ENCODE measurements at places on chromosomes 13 and 19.

DNA sequence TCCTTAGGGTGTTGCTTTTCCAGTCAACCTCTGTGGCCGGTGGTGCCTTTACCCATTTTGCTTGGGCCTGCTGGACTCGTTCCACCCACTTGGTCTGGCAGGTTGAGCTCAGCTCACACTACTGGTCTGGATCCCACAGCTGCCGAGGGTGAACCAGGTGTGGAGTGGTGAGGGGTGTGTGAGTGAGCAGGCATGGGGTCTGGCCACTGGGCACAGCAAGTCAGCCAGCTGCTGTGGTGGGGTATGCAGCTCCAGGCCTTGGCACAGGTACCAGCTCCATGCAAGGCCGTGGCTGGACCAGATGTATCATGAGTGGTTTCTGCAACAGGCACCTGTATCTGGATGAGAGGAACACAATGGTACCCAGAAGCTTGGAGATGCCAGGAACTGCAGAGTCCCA is 277.6 kb upstream of the KLHL1 start:
- DNase-seq, result no peak

DNA sequence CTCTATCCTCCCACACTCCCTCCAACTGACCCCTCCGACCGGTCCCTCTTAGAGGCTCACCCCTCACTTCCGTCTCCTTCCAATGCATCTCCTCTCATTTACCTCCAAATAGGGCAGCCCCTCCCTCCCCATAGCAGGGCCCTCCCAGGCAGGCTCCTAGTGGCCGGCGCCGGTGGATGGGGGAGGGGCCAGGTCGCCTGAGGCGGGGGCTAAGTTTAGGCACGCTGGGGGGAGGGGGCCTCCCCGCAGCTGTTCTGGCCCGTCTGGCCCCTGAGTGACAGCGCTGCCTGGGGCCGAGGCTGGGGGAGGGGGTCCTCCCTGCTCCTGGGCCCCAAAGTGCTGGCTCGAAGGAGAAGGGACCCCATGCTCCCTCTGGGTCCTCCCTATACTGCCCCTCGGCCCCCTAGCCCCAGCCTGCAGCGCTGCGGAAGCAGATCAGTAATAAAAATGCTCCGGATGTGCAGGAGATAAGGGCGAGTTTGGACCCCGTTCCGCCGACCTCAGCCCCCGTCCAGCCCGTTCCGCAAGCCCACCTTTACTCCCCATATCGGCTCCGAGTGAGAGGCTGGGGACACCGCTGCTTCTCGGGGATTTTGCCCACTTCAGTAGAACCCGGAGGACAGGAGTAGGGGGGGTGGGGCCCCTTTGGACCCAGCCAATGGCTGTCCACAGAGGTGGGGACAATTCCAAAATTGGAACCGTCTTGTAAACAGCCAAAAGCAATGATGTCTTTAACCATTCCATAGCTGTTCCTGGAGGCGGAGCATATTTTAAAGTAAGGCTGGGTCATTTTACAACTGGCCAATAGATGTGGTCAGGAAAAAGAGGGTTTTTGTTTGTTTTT is 4.0 kb downstream of the RTN2 start:
- DNase-seq, result no peak

DNA sequence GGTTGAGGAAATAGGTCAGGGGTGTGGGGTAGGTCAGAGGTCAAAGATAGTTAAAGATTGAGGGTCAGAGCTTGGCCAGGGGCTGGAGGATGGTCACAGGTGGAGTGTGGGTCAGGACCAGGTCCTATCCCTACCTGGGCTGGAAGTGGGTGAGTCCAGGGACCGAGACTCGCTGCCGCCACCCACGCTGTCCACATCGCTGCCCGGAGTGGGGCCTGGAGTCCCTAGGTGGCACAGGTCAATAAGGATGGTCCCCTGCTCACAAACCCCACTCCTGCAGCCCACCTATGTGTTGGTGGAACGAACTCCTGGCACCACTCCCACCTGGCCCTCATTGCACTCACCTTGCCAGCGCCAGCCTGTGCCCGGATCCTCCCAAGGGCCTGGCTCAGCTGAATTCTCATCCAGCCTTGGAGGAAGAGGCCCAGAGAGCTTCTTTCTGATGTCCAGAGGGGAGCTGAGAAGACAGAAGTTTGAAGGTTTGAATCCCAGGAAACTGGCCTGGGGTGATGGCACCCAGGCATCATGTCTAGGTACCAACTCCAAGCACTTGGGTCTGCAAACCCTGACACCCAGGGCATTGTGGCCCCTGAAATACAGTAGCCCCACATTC is 6.8 kb downstream of the GMIP start:
- DNase-seq, result no peak

DNA sequence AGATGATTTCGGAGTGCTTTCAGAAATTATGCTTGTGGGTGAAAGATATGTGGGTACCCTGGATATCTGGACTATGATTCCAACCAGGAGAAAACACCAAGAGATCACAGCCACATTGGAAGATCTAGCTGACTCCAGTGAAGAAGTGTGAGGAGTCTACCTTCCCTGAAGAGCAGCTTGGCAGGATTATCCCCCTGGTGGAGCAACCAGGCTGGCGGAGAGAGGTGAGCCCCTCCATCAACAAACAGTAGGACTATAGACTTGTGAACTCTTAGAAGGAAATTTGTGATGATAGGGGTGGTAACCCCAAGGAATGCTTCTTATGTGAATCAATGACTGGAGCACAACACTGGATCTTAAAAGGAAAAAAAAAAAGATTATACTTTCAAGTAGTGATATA is 47.8 kb upstream of the DIAPH3 start:
- no peak for DNase-seq

DNA sequence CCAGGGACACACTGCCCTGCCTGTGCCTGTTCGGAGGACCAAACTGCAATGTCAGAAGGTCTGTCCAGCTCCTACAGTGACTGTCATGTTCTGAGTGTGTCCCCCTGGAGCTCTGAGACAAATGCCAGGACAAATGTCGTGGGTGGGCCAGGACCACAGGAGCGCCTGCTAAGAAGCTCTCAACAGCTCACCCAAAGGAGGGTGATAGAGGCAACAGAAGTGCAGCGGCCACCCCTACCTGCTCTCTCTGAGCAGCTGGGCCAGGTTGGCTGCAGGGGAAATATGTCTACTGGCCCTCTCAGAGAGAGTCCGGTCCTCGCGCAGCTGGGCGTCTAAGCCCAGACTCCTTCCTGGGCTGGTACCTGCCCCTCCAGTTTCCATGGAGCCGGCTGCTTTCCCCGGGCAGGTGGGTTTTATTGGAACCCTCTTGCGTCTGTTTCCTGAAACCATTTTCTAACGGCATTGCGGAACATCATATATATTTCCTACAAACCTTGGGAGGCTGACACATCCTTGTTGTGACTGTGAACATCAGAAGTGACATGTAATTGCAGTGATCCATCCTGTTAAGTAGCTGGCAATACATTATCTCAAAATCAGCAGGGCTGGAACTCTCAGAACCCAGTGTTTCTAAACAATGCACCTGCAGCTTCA is 78.1 kb downstream of the CHST8 start:
- DNase-seq, result no peak

GRCh38 chr19:37928527-37929286 is 21.7 kb downstream of the SIPA1L3 start:
- DNase-seq, result peak; percentile 90

DNA sequence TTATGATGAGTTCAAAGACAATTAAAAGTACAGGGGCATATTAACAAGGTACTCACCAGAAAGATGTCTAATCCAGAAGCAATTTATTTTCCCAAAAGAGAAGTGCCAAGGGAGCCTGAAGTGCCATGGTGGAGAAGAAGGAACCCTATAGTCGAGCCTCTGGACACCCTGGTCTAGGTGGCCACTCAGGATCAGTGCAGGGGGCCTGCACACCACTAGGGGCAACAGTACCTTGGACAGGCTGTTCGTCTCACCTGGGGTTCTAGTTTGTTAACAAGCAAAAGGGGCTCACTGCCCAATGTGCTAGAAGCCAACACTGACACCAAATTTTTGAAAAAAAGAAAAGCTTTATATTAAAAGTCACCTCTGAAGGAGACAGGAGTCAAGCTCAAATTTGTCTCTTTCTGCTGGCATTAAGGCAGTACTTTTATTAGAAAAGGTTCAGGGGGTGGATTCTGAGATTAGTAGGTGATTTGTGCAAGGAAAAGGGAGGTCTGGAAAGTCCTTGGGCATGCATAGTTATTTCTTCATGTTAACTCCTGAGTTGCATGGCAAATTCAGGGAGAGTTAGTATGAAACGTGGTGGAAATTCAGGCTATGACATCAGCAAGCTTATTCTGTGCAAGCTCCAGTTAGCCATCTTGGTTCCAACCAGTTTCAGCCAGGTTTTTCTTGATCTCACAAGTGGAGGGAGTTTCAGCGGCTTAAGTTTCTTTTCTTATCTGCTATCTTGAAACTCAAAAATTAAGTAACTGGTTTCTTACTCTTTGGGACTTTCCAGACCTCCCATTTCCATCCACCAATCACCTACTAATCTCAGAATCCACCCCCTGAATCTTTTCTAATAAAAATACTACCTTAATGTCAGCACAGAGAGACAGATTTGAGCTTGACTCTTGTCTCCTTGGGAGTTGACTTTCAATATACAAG is 884 bp upstream of the CBY2 start:
- DNase-seq, result peak; percentile 93

DNA sequence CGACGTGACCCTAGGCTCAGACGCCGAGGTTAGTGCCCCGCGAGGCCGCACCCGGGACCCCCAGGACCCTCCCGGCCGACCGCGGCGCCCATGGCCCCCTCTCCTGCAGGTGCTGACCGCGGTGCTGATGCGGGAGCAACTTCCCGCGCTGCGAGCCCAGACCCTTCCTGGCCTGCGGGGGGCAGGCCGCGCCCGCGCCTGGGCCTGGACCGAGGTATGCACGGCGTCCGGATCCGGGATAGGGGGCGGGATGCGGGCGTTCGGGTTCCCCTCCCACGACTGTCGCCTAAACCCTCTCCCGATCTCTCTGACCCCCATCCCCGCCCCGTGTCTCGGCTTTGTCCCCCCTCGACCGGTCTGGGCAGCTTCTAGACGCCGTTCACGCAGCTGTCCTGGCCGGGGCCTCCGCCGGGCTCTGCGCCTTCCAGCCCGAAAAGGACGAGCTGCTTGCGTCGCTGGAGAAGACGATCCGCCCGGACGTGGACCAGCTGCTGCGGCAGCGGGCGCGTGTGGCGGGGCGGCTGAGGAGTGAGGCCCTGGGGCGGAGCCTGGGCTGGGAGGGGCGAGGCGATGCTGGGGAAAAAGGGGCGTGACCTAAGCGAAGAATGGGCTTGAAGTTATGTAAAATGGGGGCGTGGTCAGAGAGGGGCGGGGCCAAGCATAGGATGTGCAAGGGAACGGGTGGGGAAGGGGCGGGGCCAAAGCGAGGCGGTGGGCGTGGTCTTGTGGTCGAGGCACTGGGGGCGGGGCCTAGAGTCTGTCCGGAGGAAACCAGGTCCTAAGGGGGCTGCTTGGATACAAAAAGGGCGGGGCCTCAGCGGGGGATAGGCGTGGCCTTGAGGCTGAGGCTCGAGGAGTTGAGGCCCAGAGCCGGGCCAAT is 16.0 kb upstream of the COLGALT1 start:
- DNase-seq, result no peak

DNA sequence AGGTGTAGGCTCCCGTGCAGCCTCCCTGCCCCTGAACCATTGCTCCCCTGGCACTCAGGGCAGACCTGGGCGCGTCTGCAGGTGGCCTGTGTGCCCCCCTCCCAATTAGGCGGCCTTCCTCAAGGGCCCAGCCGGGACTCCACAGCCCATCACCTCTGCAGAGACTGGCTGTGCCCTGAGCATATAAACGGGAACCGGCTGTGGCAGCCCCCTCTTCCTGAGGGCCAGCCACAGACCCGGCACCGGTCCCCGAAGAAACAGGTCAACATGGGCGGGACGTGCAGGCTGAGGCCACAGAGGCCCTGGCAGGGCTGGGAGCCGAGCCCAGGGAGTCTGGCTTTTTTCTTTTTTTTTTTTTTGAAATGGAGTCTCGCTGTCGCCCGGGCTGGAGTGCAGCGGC is 12.0 kb downstream of the PIAS4 start:
- no peak for DNase-seq

- no peak for DNase-seq
Observed at GRCh38 chr13:35727881-35728280, 251.4 kb upstream of the MAB21L1 start.

DNA sequence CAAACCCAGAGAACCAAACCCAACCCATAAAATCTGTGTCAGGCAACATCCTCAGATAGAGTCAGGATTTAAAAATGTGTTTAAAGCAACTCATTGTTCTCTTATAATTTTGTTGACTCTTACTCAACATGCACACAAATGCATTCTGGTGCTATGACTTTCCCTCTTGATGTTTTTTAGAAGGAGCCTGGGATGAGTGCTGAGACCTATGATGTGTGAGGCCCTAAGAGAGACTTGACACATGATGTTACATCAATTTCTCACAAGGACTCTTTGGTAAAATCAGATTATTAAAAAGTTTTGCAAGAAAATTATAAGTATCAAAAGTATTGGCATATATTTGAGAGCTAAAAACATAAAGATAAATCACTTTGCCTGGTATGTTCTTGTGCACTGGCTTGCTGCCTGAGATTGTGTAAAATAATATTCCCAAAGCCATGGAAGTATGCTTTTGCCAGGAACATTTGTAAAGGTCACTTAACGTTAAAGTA is 173.9 kb downstream of the DCLK1 start:
- no peak for DNase-seq

DNA sequence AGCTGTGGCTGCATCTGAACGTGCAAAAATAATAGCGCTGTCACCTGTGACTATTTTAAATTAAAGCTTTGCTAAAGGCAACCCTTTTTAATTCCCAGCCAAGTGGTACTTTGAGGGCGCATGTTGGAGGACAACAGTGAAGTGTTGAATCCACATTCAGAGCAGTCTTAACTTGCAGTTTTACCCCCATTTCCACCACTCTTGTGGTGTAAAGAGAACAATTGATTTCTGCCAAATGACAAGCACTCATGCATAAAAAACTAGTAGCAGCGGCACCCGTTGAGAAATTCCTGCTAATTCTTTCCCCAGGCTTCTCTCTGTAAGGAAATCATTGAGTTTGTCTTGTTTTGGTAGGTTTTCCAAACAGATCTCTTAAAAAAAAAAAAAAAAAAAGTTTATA is 1033.3 kb downstream of the EFNB2 start:
- DNase-seq, result no peak

GRCh38 chr19:45276284-45276687 is 25.2 kb downstream of the MARK4 start:
- no peak for DNase-seq
